ENCODE measurements at places on chromosomes 2 and 18.

DNA sequence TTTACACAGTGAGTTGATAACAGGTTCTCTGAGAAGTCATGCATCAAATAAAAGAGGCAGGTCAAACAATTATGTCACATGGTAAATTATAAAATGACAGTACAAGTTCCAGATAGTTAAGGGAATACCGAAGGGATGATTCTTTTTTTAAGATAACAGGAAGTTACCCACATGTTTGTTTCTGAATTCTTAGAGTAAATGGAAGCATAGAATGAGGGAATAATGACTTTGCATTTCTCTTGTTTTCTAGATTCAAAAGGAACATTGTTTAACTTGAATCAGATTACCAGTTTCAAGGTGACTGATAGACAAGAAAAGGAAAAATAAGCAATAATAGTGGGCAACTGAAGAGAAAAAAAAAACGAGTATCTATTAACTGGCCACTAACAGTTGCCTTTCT lies 124.5 kb downstream of the MIB1 start:
- no peak for DNase-seq

- DNase-seq, result no peak
Observed at GRCh38 chr2:172861656-172862476, 126.2 kb downstream of the RAPGEF4 start.

DNA sequence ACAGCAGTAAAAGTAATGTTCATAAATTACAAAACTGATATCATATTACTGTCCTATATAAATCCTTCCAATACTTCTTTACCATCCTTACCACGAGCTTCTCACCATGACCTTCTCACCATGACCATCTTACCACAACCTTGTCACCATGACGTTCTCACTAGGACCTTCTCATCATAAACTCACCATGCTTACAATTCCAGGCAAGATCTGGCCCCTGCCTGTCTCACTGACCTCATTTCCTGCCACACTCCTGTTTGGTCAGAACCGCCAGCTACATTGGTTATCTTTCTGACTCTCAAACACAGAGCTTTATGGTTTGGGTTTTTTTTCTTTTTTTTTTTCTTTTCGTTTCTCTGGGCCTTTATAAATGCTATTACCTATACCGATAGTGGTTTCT lies 827.6 kb downstream of the RNF144A start:
- peak; percentile 74 for DNase-seq

DNA sequence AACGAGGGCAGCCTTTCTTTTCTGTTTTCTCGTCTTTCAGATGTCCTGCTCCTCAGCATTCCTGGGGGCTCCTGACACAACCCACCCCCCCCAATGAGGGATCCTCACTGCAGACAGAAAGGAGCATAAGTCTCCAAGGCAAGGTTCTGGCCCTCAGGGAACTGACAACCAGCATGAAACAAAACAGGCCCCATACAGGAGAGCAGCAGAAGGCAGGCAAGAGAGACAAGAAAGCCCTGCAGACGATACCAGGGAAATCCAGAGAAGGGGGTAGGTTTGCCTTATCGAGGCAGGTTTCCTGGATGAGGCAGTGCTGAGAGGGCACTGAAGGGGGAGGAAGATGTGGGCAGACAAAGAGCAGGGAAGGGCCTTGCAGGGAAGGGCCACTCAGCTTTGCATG lies 103.9 kb upstream of the EPAS1 start:
- DNase-seq, result no peak

DNA sequence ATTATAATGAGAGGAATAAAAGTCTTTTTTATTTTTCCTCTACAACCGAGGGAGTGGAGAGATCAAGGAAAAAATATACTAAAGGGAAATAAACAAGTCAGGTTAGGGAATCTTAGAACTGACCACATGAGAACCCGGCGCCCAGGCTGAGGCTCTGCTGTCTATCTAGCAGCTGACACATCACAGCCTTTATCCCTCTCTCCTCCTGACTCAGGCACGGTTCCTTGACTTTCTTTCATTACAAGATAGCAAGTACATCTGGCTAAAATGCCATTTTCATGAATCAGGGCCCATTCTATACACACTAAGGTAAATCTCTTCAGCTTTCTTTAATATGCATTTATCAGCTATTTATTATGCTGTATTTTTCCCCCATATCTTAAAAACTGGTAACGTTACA lies 296.0 kb downstream of the TMX3 start:
- no peak for DNase-seq

GRCh38 chr2:182816866-182817265 lies 49.6 kb downstream of the FRZB start:
- DNase-seq, result no peak

- no peak for DNase-seq
Observed at GRCh38 chr2:99386011-99386410, 48.8 kb downstream of the EIF5B start.

GRCh38 chr2:23508066-23508390 lies 123.0 kb downstream of the KLHL29 start:
- no peak for DNase-seq

DNA sequence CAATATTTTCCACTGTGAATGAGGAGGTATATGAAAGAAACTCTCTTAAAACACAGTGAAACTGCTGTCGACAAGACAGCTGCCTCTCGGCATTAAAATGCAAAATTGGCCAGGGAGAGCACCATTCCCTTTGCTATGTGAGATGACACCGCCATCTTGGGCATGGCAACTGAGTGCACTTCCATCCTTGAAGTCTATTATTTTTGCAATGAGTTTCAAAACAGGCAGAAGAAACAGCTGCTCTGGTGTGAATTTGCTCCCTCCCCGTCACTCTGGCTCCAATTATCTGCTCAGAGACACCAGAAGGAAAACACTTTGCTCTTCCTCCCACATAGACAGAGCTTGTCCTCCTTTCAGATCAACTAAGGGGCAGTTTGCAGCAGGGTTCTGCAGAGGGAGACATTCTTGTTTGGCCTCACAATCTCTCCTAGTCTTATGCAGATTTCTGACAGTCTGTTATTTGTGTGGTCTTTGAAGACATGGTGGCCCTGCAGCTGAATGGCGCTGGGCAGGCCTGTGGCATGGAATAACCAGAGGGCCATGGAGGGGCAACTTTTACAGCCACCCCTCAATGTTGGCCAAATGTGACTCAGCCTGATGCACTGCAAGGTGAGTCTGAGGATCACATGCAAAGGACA lies 48.6 kb upstream of the SEC11C start:
- no peak for DNase-seq

GRCh38 chr18:51251625-51252024 lies 54.1 kb upstream of the MEX3C start:
- peak; percentile 66 for DNase-seq

DNA sequence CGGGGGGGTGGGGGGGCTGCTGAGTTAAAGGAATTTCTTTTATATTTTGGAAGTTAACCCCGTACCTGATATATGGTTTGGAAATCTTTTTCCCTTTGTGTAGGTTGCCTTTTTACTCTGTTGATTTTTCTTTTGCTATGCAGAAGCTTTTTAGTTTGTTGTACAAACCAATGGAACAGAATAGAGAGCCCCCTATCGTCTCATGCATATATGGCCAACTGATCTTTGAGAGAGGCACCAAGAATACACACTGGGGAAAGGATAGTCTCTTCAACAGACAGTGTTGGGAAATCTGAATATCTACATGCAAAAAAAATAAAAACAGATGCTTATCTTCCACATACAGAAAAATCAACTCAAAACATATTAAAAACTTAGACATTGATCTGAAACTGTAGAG lies 647.8 kb upstream of the KLHL29 start:
- DNase-seq, result no peak

- no peak for DNase-seq
Observed at GRCh38 chr2:28047681-28048080, 157.2 kb downstream of the BABAM2 start.

DNA sequence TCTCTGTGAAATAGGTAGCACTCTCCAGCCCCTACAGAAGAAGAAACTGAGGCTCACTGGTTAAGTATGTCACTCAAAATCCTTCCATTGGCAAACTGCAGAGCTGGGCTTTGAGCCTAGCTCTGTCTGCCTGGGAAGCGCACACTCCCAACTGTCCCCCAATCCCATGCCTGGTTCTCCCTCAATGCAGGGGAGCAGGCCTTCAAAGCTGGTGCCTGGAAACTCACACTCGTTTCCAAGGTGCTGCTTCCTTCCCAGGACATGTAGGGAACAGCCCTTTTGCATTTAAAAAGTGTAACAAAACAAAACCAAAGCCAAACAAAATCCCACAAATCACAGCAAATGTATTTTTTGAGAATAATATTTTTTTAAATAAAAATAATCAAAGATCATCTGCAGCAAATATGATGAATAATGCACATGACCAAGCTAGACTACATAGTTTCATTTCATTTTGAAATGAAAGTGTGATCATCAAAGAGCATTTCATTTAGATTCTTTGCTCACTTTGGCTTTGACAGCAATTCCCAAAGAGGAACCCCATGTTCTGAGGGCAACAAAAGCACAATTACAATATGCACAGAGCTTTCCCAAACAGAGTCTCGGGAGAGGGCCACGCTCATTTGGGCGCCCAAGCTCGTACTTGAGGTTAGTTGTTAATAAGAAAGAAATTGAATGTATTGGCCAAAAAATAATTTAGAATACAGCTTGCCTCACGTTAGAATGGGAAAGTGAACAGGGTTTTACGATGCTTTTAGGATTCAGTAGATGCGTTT lies 96.7 kb upstream of the ACKR3 start:
- no peak for DNase-seq

DNA sequence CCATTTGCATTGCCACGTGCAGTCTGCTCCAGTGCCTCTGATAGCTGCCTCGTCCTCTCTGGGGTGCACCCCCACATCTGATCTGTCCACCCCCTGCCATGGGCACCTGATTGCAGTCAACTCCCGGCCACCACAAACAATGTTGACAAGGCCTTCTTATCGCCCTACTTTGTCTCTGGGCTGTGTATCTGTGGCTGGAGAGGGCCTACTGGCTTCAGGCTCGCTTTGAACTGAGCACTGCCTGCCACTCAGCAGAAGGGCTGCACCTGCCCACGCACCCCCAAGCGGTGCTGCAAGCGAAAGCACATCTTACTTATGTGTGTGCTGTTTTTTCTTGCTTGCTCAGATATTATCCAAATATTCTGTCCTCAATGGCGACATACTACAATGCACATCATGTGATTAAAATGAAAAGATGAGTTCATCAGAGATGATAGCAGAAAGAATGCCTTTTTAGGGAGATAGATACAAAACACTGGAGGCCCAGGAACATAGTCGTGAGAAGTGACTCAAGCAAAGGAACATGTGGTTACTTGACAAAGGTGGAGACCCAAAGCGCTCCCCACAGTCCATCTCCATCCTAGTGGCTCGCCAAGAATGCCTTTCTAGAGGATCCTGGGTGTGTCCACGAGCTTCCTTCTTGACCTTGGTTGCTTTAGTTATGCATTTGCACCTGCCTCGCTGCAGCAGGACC lies 28.8 kb downstream of the FBLN7 start:
- no peak for DNase-seq

- no peak for DNase-seq
Observed at GRCh38 chr2:118861731-118862130, 14.3 kb upstream of the EN1 start.

GRCh38 chr2:73986085-73986681 lies 1.5 kb downstream of the TET3 start:
- peak; percentile 40 for DNase-seq

- DNase-seq, result no peak
Observed at GRCh38 chr18:75309564-75309963, 99.0 kb downstream of the TSHZ1 start.

DNA sequence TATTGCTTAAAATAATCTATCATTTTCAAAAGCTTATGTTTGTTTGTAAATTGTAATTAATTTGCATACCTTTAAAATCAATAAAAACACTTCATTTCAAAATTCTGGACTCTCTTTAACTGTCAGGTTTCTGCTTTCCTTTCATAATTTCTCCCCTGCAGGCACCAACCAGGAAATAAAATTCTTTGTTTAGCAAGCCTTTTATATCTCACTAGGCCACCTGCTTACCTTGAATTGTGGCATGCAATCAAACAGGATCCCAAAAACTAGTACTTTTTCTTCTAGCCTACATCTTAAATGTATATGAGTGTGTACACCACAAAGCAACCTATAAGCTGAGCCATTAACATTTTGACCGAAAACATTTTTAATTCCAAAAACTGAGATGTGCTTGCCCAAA lies 233.1 kb downstream of the NR4A2 start:
- no peak for DNase-seq

DNA sequence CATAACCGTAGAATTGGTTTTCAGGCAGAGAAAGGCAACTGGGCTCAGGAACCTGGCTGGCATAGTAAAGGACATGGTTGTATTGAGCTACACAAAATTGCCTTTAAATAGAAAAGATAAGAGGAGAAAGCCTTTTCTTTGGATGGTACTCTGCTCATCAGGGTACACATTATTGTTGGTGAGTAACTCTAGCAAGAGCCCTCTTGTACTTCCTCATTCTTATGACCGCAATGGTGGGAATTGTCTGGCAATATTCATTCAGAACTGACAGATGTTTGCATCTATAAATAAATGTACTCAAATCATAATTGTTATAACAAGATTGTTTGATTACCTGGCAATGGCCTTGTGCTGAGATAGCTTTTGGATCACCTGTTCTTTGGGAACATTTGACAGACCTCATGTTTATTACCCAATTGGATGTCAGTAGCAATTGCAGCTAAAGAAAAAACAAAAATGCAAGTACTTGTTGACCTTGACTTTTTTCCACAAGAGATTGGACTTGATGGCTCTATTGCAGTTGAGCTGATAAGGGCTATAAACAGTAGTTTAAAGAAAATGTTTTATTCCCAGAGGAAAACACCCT lies 43.9 kb downstream of the MEIS1 start:
- no peak for DNase-seq

- DNase-seq, result no peak
Observed at GRCh38 chr2:102737431-102737830, 24.4 kb upstream of the TMEM182 start.

DNA sequence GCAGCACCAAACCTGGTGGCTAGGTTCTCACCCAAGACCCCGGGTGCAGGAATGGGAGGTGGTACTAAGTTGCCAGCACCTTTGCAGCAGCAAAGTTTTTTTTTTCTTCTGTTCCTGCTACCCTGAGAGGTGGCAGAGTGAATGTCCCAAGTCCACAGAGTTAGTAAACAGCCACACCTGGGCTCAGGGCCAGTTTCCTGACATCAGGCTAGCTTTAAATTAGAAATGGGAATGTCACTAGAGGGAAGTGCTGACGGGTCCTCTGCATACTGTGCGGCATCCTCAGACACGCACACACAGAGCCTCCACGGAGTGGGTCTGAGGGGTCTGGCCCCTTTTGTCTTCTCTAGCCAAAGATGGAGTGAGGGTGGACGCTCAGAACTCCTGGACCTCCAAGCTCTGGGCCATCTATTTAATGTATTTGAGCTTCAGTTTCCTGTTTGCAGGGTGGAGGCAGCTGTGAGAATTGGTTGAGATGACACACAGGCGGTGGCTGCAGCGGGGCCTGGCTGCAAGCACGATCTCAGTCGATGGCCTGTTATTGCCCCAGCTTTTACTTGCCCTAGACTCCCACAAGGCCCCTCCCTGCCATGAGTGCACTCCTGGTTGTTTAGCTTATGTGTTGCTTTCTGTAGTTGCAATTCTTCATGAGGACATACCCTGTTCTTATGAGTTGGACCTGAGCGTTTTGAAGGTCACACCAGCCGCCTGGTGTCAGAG lies 751.4 kb upstream of the HS6ST1 start:
- DNase-seq, result no peak

- DNase-seq, result no peak
Observed at GRCh38 chr2:11092701-11093335, 62.4 kb upstream of the SLC66A3 start.

GRCh38 chr2:65831509-65831908 lies 399.1 kb upstream of the SPRED2 start:
- no peak for DNase-seq
